ENCODE measurements at places on chromosomes 4 and X.

DNA sequence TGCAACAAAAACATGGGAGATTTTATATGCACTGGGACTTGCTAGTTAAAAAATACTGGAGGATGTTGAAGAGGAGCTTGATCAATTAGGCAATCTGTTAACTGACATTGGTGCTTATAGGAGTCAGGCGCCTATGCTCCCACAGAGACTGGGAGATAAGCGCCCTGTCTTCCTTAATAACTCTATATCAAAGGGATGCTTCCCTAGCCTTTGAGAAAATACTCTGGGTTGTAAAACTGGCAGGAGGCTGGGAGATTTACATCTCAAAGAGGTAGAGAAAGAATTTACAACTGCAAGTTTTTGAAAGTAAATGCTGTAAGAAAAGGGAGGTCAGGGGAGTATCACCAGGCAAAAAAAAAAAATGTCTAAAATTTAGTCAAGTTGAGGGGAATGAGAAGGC lies 325.4 kb downstream of the PCDH10 start:
- DNase-seq = no peak

DNA sequence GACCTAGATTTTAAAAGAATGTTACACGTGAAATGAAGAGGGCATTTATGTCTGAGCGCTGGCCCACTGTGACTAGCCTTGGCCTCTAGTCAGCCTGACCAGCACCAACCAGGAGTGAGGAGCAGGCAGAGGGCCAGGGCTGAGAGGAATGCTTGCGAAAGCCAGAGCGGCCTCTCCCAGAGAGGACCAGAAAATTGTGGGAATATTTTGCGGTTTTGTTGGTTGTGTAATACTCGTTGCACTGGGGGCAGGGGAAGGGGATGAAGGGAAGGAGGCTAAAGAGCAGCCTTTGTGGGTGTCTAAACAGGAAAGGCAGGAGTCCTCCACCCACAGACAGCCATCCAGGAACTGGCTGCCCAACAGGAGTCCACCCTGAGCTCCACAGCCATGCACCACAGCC lies 3.8 kb downstream of the GABRE start:
- no peak for DNase-seq

GRCh38 chrX:45783002-45783401 lies 582.3 kb upstream of the DIPK2B start:
- no peak for DNase-seq

GRCh38 chr4:25437926-25438325 lies 60.9 kb downstream of the ANAPC4 start:
- DNase-seq = no peak

DNA sequence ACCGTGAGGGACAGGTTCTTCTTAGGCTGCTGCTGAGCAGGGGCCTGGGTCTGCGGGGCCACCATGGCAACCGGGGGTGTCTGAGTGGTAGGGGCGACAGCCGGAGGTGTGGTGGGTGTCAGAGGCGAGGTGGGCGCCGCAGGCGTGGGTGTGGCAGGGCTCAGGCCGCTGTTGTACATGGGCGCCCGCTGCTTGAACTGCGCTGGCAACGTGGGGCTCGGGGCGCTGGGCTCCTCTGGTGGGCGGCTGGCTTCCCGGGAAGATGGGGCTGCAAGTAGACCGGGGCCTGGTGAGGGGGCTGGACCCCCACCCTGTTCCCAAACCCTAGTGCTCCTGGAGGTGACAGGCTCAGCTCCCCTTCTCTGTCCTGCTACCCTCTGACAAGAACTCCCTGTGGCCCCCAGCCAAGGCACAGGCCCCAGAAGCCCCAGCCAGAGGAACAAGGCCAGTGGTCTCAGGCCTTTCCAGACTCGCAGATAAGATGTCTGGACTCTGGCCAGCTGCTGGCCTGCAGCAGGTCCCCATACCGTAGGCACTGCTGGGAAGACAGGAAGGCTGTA lies 24.8 kb downstream of the NELFA start:
- no peak for DNase-seq

GRCh38 chr4:107825072-107825824 lies 516 bp downstream of the SGMS2 start:
- DNase-seq = no peak

DNA sequence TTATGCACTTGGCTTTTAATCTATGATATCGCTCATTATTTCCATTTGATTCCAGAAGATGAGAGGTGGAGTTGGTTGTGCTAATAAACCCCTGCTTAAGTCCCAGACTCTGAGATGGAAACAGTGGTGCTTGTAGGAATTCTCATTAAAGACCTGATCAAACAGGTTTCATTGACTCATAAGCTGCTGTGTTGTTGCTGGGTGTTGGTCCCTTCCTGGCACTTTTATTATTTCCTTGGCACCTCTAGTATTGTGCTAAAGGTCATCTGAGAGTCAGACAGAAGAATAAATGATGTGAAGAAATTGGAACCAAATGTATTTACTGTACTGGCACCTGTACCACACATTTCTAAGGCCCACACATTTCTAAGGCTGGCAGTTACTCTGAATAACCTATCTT lies 544.7 kb upstream of the NR3C2 start:
- no peak for DNase-seq
